Breast epithelium (tissue), 4 donors: ENCODE measurements at places on chromosomes 5 and 9.

DNA sequence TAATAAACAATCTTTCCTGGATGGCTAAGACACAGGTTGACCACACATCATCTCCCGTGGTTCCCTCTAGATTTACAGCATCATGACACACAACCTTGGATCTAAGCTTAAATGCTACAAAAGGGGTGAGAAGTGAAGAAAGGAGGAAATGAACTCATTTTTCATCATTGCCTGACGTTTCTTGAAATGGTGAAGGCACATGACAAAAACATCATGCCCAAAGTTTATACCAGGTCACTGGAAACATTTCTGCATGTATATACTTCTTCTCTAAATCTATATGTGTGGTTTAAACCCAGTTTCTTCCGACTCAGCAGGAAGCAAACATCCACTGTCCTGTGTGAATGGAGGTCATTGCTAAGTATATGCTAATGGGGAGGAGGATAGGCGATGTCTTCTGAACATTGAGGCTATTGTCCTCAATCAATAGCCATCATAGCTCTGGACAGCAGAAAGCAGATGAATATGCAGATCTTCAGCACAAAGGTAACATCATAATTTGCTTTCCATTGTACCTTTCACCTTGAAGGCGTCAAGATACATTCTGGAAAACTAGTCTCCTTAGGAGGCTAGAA, 137.4 kb downstream of the MED27 start:
- no peaks in the 10 kb centered on the region for H3K4me1 ChIP-seq
- no peak for DNase-seq
- H3K4me3 ChIP-seq: no peak overlapping the region
- H3K27ac ChIP-seq: no peak overlapping the region
- H3K36me3 ChIP-seq: no peaks in the 10 kb centered on the region

- DNase-seq: no peak
- H3K4me3 ChIP-seq: no peak overlapping the region
- H3K27me3 ChIP-seq: no peaks in the 10 kb centered on the region
- H3K4me1 ChIP-seq: no peaks in the 10 kb centered on the region
- H3K27ac ChIP-seq: no peak overlapping the region
Measured at GRCh38 chr5:154394307-154394706, 51.5 kb upstream of the SAP30L start.

GRCh38 chr9:108525186-108525585, 330.6 kb downstream of the ACTL7B start:
- H3K27me3 ChIP-seq: no peaks in the 10 kb centered on the region
- no peaks in the 10 kb centered on the region for H3K4me1 ChIP-seq
- DNase-seq: no peak
- H3K27ac ChIP-seq: no peak overlapping the region
- H3K4me3 ChIP-seq: no peak overlapping the region
- H3K36me3 ChIP-seq: no peaks in the 10 kb centered on the region

GRCh38 chr5:154345255-154345952, 100.4 kb upstream of the SAP30L start:
- no peak overlapping the region for H3K4me3 ChIP-seq
- H3K4me1 ChIP-seq: no peaks in the 10 kb centered on the region
- no peaks in the 10 kb centered on the region for H3K27me3 ChIP-seq
- no peaks in the 10 kb centered on the region for H3K36me3 ChIP-seq
- DNase-seq: no peak
- H3K27ac ChIP-seq: no peak overlapping the region

GRCh38 chr5:112830378-112830777, 30.7 kb upstream of the SRP19 start:
- H3K27me3 ChIP-seq: no peaks in the 10 kb centered on the region
- H3K4me1 ChIP-seq: no peaks in the 10 kb centered on the region
- no peaks in the 10 kb centered on the region for H3K36me3 ChIP-seq
- H3K27ac ChIP-seq: no peak overlapping the region
- H3K4me3 ChIP-seq: no peak overlapping the region
- DNase-seq: no peak

DNA sequence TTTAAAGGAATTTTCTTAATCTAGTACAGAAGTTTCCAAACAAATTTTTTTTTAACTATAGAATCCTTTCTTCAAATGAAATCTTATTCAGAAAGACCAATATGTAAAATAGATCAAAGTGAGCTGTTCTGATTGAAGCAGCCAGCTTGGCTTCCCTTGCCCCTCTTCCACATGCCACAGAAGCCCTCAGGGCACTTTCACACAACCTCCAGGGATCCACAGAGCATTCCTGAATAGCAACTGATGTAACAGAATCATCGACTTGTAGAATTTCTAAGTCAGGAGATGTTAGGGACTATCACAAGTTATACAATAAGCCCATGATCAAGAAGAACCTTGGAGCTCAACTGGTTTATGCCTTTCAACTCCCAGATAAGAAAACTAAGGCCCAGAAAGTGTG, 427.8 kb upstream of the C9orf72 start:
- no peak overlapping the region for H3K27ac ChIP-seq
- H3K27me3 ChIP-seq: no peaks in the 10 kb centered on the region
- no peaks in the 10 kb centered on the region for H3K36me3 ChIP-seq
- H3K4me1 ChIP-seq: no peaks in the 10 kb centered on the region
- no peak overlapping the region for H3K4me3 ChIP-seq

DNA sequence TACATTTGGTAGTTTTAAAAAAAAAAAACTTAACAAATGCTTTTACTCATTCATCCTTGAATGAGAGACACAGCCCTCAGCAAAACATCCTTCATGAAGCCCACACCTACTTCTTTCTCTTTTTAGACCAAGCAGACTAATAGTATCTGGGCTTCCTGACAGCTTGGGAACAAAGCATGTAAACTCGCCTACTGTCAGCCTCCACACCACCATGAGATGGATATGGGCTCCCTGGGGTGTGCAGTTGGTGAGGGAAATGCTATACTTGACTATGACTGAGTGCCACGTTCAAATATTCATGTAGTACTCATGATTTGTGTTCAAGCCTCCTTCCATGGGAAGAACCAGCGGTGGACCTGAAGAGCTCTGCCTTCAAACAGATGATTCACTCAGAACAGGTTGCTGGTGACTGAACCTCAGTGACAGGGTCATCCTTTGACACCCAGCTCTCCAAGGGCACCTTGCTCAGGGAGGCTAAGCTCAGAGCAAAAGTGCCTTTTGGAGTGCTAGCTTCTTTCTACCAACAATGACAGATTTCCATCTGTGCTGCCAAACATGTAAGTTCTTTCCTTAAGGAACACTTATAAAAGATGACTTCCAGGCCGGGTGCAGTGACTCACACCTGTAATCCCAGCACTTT, 36.8 kb downstream of the SLC22A5 start:
- H3K4me1 ChIP-seq: peaks cover 4% of the 10 kb centered on the region
- H3K4me3 ChIP-seq: no peak overlapping the region
- H3K27ac ChIP-seq: no peak overlapping the region
- DNase-seq: no peak
- no peaks in the 10 kb centered on the region for H3K27me3 ChIP-seq

DNA sequence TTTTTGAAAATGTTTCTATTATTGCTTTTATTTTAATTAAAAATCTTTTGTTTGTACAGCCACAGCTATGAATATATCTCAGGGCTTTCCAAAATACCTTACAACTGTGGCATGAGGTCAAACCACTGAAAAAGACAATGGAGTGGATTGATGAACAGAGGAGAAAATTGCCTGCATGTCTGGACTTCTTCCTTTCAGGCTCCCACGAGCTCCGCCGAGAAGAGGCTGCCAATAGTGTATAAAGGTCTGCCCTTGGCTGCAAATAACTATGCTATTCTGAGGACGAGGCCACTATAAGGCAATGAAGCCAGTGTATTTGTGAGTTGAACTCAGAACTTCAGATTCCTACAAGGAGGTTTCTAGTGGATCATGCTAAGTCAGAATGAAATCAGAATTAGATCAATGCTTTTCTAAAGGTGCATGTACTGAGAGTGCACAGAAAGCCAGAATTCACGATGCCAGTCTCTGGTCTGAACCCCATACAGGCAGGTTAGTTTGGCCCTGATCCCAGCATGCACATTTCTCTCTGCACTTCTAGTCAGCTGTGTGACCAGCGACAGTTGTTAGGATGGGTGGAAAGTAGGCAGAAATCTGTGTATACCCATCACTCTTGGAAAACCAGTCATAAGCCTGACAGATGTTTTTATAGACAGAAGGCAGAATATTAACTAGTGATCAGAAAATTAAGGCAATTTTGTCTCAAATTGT, 42.7 kb upstream of the PLPP1 start:
- no peaks in the 10 kb centered on the region for H3K27me3 ChIP-seq
- no peak for DNase-seq
- H3K27ac ChIP-seq: peak overlapping the region; percentile 86

DNA sequence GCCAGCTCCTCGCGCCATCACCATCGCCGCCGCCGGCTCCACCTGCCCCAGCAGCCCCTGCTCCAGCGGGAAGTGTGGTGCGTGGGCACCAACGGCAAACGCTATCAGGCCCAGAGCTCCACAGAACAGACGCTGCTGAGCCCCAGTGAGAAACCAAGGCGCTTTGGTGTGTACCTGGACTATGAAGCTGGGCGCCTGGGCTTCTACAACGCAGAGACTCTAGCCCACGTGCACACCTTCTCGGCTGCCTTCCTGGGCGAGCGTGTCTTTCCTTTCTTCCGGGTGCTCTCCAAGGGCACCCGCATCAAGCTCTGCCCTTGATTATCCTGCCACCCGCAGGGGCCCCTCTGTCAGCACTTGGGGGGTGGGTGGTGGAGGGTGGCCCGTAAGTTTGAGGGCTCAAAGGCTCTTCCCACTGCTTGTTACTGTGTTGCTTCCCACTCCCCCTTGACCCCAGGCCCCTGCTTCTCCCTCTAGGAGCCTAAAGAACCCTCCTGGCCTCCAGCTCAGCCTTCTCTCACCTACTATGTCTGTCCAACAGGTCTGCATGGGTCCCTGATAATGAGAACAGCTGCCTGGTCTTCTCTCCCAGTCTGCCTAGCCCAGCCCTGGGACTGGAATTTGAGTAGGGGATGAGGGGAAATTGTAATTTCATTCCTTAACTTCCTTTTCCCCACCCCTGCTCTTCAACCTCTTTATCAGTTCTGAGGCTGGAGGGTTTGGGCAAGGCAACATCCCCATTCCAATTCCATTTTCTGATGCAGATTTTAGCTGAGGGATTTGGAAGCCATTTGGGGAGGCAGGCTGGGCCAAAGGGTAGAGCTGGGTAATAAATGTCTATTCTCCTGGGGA, 9.0 kb downstream of the RACK1 start:
- no peak for DNase-seq
- no peak overlapping the region for H3K27ac ChIP-seq
- no peaks in the 10 kb centered on the region for H3K36me3 ChIP-seq
- no peak overlapping the region for H3K4me3 ChIP-seq
- H3K4me1 ChIP-seq: no peaks in the 10 kb centered on the region
- no peaks in the 10 kb centered on the region for H3K27me3 ChIP-seq

DNA sequence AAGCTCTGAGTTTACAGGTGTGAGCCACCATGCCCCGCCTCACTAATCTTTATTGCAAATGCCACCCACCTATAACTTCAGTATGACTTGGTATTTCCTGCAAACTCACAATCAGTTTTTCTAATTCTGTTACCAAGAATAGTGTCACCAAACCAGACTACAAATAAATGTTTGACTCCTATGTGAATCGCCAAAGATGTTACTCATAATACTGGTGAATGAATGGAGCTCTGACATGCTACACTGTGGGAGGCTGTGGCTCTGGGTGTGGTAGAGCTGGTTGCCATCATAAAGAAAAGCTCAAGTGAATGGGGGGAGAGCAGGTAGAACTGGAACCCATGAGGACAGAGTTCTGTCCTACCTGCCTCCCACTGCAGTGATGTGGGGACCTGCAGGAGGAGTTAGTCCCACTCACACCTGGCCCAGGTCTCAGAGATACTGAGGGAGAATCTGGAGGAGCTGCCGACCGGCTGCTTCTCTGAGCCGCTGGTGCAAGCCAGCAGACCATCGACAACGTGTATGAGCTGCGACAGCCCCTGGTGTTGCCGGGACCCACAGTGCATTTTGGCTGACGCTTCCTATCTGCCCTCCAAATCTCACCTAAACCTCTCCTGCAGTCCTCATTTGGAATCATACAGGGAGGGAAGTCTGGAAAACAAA, 95.7 kb downstream of the ENTREP1 start:
- no peak for DNase-seq
- no peaks in the 10 kb centered on the region for H3K27me3 ChIP-seq
- no peak overlapping the region for H3K4me3 ChIP-seq
- no peak overlapping the region for H3K27ac ChIP-seq

GRCh38 chr5:174148721-174149120, 103.2 kb downstream of the NSG2 start:
- H3K27ac ChIP-seq: no peak overlapping the region
- no peak for DNase-seq
- H3K27me3 ChIP-seq: no peaks in the 10 kb centered on the region
- no peaks in the 10 kb centered on the region for H3K36me3 ChIP-seq
- H3K4me3 ChIP-seq: no peak overlapping the region
